ENCODE measurements at places on chromosomes 2 and 18.

DNA sequence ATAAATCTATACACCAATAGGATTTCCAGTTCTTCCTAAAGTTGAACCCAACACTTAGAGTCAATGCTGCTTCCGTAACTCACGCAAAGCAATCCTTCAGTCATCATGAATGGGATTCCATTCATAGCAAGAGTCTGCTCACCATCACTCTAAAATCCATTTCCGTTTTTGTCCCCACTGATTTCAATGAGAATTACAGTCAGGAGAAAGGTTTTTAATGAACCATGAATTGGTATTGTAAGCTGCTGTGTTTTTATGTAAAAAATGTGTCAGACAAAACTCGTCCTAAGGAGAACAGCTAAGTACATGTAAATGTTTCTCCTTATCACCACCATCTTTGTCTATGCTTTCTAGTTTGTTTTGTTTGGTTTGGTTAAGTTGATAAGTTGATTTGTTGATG lies 391.5 kb downstream of the IRS1 start:
- no peak for DNase-seq

GRCh38 chr2:153644955-153645354 lies 166.4 kb upstream of the RPRM start:
- DNase-seq = no peak

GRCh38 chr2:19810637-19811036 lies 91.1 kb downstream of the TTC32 start:
- no peak for DNase-seq

DNA sequence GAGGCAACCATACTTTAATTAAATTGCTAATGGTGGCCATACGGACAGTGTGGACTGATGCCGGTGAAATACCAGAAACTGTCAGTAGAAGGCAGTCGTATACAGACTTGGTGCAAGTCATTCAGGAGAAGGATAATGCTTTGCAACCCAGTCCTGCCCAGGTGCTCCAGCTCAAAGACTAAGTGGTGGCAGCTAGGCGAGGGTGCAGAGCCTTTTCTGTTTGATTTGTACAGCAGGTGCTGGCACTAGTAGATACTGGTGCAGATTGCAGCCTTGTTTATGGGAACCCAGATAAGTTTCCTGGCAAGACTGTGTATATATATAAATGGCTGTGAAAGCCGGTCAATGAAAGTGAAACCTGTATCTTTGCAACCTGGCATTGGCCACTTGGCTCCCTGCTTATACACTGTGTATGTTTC lies 208.3 kb upstream of the SYT4 start:
- DNase-seq = no peak

DNA sequence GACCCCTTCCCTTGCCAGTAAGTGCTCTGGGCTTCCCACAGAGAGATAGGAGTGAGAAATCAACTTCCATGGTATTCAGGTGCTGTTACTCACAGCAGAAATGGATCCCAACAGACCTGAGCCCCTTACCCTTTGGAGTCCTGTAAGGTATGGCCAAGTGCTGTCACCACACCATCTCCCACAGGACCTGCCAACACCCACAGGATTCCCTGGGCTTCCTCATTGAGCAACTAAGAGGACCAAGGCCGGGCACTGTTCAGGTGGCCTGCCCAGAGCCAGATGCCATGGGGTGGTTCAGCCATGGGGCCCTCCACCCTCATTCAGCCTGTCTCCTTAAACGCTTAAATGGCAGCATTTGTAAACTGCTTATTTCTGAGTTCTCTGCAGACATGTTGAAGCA lies 166.2 kb downstream of the TRIM43 start:
- DNase-seq = no peak
